Nephron progenitor cell (in vitro differentiated cells): ENCODE measurements at places on chromosomes 11 and 22.

DNA sequence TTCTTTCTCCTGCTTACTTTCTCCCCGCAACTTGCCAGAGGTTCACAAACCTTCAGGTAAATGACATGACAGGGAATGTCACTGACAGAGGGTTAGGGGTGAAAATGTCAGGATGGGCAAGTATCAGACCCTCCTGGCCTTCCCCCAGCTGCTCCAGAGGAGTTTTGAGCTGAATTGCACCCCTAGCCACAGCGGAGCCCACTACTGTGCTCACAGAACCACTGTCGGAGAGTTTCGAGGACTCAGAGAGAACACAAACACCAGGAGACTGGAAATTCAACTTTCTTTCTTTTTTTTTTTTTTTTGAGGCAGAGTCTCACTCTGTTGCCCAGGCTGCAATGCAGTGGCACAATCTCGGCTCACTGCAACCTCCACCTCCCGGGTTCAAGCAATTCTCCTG lies 21.5 kb upstream of the P2RY2 start:
- DNase-seq: no peak

GRCh38 chr11:119832202-119832935 lies 103.4 kb upstream of the NECTIN1 start:
- DNase-seq: peak; percentile 49

GRCh38 chr11:65288706-65289536 lies 25.7 kb upstream of the CDC42EP2 start:
- no peak for DNase-seq

DNA sequence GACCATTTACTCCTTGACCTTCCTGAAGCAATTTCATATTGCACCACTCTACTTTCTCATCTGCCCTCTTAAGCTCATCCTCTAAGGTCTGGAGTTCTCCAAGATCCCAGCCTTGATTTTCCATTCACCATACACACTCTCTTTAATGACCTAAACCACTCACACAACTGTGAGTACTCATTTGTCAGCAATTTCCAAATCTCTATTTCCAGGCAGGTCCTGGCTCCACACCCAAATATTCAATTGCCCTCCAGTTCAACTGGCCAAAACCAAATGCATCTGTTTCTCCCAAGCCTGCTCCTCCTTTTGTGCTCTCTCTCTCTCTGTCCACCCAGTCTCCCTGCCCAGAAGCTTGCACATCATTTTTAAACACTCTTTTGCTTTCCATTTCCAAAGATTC lies 39.6 kb downstream of the NEU3 start:
- no peak for DNase-seq

GRCh38 chr22:32761251-32761903 lies 40.1 kb upstream of the TIMP3 start:
- DNase-seq: no peak

DNA sequence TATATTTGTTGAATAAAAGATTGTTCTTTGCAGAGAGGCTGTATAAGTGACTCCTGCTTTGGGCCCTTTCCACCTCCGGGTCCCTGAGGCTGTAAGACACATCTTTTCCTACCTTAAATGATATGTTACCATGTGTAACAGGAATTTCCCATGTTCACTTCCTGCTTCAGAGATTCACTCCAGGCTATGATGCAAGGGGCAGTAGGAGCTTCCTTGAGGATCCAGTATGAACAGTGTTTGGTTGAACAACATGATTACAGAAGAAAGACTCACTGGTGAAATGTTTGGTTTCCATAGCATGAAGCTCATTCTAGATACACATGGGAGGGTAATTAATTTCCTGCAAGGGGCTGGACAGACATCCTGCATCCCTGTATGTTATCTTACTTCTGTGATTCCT lies 25.6 kb upstream of the ZDHHC13 start:
- DNase-seq: no peak

- DNase-seq: no peak
Observed at GRCh38 chr11:130126516-130126915, 33.1 kb upstream of the ST14 start.
